Activated B cell treated with CpG ODN at 0.5 μM for 24 hours (primary cell): ENCODE measurements at places on chromosomes 1 and 21. TPM values are rescaled to one million over a fixed set of nuclear protein-coding genes. Genes with fewer than 3 reads are reported as not detected.

Gene RHD
- not detected in 2 replicates for total RNA-seq

Gene SPRR4
- total RNA-seq, result not detected in 2 replicates

Gene VANGL1
- 0.46 and 1.2 TPM in 2 replicates for total RNA-seq

Gene GRIK1
- total RNA-seq, result not detected in 2 replicates

Gene RXFP4
- total RNA-seq, result not detected in 2 replicates

Gene SAMSN1
- total RNA-seq, result 48.7 and 49.7 TPM in 2 replicates

Gene SV2A
- total RNA-seq, result 0.07 and 0.12 TPM in 2 replicates

Gene PTPRU
- 0.24 TPM in 1 of 2 replicates, not detected in the other for total RNA-seq

Gene TRIM17
- not detected in 2 replicates for total RNA-seq

Gene DESI2
- 24.2 and 25.8 TPM in 2 replicates for total RNA-seq

Gene CACNA1E
- total RNA-seq, result 0.37 and 0.91 TPM in 2 replicates

Gene CHI3L1
- 0.38 TPM in 1 of 2 replicates, not detected in the other for total RNA-seq

Gene ZFP69
- total RNA-seq, result 4.5 and 5.1 TPM in 2 replicates

Gene AADACL3
- total RNA-seq, result not detected in 2 replicates

Gene SH2D2A
- total RNA-seq, result 1.7 and 2.3 TPM in 2 replicates

Gene EPHA2
- not detected in 2 replicates for total RNA-seq

Gene PTGER3
- 0.22 TPM in 1 of 2 replicates, not detected in the other for total RNA-seq

Gene DCST1
- not detected in 2 replicates for total RNA-seq

Gene DRAXIN
- total RNA-seq, result 0.17 and 0.18 TPM in 2 replicates

Gene TBX15
- 0.09 and 0.15 TPM in 2 replicates for total RNA-seq

Gene RBP7
- total RNA-seq, result not detected in 2 replicates

Gene DPT
- not detected in 2 replicates for total RNA-seq

Gene ENTREP3
- total RNA-seq, result 13.7 and 14.8 TPM in 2 replicates

Gene OR2L3
- total RNA-seq, result not detected in 2 replicates

Gene PEX19
- 43.7 and 50.3 TPM in 2 replicates for total RNA-seq

Gene GUCA2A
- not detected in 2 replicates for total RNA-seq

Gene MATN1
- total RNA-seq, result 0.93 and 1.2 TPM in 2 replicates

Gene ITLN2
- not detected in 2 replicates for total RNA-seq

Gene CELA2B
- total RNA-seq, result not detected in 2 replicates

Gene KLHDC9
- 2.9 and 3.6 TPM in 2 replicates for total RNA-seq

Gene FOXE3
- not detected in 2 replicates for total RNA-seq

Gene DNASE2B
- total RNA-seq, result not detected in 2 replicates

Gene EIF2D
- total RNA-seq, result 61.2 and 65.4 TPM in 2 replicates

Gene GJA9
- not detected in 2 replicates for total RNA-seq

Gene CYP4X1
- total RNA-seq, result not detected in 2 replicates
